ENCODE measurements at places on chromosomes 16 and 17.

GRCh38 chr16:73878611-73879010, 418.0 kb upstream of the PSMD7 start:
- peak; percentile 5 for DNase-seq

DNA sequence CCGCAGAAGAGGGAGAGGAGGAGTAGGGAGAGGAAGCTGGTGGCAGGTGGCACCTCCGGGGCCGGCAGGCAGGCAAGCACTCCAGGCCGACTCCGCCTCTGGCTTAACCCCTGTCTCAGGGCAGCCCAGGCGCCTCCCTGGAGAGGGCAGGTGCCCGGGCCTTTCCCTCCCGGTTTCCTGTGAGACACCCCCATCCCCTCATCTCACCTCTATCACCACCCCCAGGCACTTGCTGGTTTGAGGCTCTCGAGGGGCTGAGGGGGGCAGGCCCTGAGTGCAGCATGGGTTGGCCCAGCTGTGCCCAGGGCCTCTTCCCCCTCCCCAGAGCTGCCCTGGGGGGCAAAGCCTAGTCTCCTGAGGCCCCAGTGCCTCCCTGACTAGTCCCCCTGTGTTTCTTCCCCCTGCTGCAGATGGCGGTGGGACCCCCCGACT, 6.0 kb downstream of the DOC2A start:
- DNase-seq: no peak

- DNase-seq: no peak
Observed at GRCh38 chr16:11640987-11641817, 27.1 kb upstream of the SNN start.

- DNase-seq: no peak
Observed at GRCh38 chr17:68777243-68777855, 176.2 kb upstream of the FAM20A start.

- no peak for DNase-seq
Observed at GRCh38 chr16:5158494-5158893, 60.9 kb upstream of the EEF2KMT start.

- no peak for DNase-seq
Observed at GRCh38 chr17:78883533-78884131, 19.4 kb downstream of the CEP295NL start.

- no peak for DNase-seq
Observed at GRCh38 chr17:16351831-16352230, 1.4 kb downstream of the CENPV start.

- no peak for DNase-seq
Observed at GRCh38 chr17:41683441-41684007, 5.2 kb upstream of the EIF1 start.

- no peak for DNase-seq
Observed at GRCh38 chr17:29469276-29469675, 79.1 kb downstream of the TAOK1 start.

GRCh38 chr17:49850772-49851386, 3.0 kb upstream of the TAC4 start:
- DNase-seq: no peak

GRCh38 chr17:17350491-17351355, 47.5 kb downstream of the NT5M start:
- no peak for DNase-seq

GRCh38 chr17:47120521-47121095, 68.5 kb downstream of the CDC27 start:
- no peak for DNase-seq

GRCh38 chr17:72733619-72734282, 358.7 kb downstream of the SLC39A11 start:
- no peak for DNase-seq

DNA sequence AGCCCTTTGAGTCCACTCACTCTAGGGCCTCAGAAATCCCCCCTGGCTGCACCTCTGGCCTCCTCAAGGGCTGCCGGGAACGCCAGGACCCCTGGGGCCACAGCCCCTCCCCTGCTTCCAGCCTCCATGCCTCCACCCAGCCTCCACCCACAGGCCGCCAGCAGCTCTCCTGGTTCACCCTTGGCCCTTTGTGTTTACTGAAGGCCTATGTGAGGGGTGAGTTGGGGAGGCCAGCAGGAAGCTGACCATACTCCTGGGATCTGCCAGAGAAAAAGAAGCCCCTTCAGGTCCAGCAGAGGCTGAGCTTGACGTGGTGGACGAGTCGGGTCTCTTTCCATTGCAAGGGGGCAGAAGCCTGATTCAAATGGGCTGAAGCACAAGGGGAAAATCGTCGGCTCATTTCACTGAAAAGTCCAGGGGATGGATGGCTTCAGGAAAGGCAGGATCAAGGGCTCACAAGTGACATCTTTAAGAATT, 18.3 kb upstream of the ATP2A3 start:
- DNase-seq: no peak

DNA sequence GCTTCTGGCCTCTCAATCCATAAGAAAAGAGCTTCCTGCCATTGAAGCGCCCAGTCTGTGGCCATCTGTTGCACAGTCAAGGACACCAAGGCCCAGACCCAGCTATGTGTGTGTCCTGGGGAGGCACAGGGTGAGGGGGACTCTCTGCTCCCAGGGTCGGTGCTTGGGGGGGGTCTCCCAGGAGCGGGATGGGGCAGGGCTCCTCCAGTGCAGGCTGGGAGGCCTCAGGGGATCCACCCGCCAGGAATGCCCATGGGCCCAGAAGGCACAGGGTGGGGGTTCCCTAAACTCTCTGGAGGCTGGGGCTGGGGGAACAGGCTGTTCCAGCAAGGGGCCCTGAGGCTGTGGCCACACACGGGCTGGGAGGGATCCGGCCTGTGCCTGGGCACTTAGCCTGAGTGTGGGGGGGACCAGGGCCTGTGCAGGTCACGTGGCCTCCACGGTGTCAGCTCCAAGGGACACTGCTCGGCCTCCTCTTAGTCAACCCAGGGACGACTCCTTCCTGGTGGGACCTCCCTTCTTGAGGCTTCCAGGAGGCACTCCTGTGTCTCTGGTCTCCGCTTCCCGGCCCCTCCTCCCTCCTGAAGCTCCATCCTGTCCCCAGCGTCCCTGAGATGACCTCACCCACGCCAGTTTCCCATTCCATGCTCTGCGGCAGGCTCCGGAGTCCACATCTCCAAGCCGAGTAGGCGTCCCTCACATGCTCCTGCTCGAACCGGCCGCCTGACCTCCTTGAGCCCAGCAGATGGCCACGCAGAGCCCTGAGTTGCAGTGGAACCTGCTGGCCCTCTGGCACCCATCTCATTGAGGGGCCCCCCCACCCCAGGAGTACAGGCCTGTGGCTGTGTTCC, 23.1 kb upstream of the BAHCC1 start:
- DNase-seq: no peak

GRCh38 chr17:75791254-75791653, 6.6 kb downstream of the UNK start:
- no peak for DNase-seq

DNA sequence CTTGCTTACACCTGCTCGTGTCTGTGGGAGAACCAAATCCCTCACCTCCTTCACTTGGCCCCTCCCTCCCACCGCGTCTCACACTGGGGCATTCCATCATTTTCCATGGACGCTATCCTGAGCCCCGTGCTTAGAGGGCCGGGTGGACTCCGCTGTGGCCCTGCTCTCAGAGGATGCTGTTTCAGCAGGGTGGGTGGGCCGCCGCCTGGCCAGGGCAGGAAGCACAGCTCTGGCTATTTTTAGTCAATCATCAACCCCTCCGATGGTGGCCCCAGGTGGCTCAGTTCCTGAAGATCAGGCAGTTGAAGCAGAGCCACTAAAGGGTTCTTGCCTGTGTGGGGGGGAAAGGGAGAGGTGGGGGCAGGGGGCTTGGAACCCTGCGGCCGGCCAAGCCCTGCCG, 230.3 kb downstream of the ENGASE start:
- DNase-seq: no peak

DNA sequence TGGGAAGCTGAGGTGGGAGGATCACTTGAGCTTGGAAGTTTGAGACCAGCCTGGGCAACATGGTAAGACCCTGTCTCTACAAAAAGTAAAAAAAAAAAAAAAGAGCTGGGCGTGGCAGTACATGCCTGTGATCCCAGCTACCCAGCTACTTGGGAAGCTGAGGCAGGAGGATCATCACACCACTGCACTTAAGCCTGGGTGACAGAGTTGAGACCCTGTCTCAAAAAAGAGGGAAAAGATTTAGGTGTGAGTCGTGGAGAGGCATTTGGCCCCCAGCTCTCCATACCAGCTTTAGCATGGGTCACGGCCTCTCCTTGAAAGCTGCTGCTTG, 19.1 kb downstream of the ST6GALNAC2 start:
- no peak for DNase-seq

GRCh38 chr16:35689764-35690163, 2230.4 kb downstream of the TP53TG3F start:
- DNase-seq: no peak

Data from GM12864 (cell line).